ENCODE measurements at places on chromosomes 3 and 15. TPM values are rescaled to one million over a fixed set of nuclear protein-coding genes. Genes with fewer than 3 reads are reported as not detected.

The TF gene
- under 0.01 TPM for total RNA-seq

The ACTC1 gene
- not detected for total RNA-seq

The SLC24A5 gene
- total RNA-seq, result not detected

The TP63 gene
- under 0.01 TPM for total RNA-seq

The TMEM42 gene
- total RNA-seq, result 23.1 TPM

The GOLGA8G gene
- not detected for total RNA-seq

The SLC2A2 gene
- total RNA-seq, result not detected

The DUOX2 gene
- total RNA-seq, result not detected

The IL12A gene
- 4.1 TPM for total RNA-seq

The RTP3 gene
- not detected for total RNA-seq

The CLSTN2 gene
- total RNA-seq, result 1.00 TPM

The C3orf20 gene
- total RNA-seq, result not detected

The LPCAT4 gene
- 16.6 TPM for total RNA-seq

All from uterine smooth muscle cell (primary cell).